ENCODE measurements at places on chromosomes 16 and 17.

DNA sequence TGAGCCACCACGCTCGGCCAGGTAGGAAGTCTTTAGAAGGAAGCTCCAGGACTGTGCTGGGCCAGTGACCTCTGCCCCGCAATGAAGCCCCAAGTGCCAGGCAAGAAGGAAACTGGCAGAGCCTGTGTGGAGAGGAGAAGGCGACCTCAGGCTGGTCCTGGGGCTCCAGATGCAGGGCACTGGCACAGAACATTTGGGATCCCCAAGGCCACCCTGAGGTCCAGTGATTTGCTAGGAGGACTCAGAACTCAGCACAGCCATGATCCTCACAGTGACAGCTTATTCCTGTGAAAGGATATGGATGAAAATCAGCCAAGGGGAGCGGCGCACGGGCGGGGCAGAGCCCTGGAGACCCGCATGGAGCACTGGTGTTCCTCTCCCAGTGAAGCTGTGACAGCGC, 24.1 kb downstream of the MGAT5B start:
- no peak for DNase-seq

DNA sequence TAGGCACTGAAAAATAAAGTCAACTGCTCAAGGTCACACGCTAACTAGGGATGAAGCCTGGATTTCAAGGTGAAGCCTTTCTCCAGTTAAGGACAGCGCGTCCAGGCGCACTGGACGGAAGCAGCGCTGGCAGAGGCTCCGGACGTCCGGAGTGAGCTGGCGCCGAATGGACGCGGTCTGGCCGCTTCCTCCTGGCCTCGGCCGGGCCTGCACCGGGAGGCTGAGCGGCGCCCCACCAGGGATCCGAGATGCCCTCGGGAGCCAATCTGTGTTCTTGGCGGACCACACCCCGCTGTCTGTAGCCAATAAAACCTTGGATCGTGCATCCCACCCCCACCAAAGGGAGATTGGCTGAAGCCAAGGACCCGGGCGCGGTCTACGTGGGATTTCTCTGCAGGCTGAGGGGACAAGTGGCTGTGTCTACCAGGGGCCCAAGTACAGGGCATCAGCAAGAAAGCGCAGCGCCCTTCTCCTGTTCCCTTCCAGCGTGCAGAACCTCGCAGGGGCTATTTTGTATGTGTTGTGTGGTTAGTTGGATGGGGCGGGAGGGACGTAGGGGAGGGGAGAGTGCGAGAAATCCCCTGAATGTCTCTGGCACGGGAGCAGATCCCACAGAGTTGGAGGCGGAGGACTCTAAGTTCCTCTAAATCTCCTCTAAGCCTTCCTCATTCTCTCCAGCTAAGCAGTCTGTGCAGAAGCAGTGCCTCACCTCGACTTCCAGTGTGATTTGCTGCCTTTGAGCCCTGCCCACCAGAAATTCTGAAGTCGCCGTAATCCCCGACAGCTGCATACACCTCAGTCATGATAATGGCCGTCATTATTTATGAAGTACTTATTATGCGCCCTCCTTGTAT, 2.5 kb upstream of the AKAP10 start:
- peak; percentile 22 for DNase-seq

- DNase-seq = no peak
Measured at GRCh38 chr16:51161440-51162195, 10.5 kb upstream of the SALL1 start.

DNA sequence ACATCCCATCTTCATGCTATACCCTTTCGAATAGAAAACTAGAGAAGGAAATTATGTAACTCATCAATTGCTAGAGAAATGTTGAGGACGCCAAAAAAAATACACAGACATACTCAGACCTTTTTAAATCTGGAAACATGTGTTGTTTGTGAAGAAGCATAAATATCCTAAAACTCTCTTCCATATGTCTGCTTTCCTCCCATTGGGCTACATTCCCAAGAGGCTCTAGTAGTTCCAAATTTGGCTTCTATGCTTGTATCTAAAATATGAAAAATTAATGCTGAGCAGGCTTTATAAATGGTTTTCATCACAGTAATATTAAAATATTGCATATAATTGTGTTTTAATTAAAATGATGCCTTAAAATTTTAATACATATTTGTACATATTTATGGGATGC, 297.9 kb upstream of the PSMD7 start:
- DNase-seq = no peak

GRCh38 chr16:79844603-79845002, 244.1 kb upstream of the MAF start:
- no peak for DNase-seq

DNA sequence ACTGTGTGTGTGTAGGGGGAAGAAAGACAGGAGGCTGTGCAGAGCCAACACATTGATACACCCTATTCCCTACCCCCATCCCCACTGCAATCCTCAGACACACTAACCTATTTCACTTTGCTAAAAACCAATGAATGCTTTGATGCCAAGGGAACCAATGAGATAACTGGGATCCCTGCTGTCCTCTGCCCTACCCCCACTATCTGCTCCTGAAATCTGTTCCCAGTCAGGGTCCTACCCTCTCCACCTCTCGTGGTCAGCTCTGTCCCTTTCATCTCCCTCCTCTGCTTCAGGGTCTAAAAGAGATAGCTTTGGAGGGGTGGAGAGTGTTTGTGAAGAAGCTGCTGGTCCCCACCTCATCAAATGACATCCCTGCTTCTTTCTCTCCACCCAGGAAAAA, 19.1 kb upstream of the SP6 start:
- DNase-seq = no peak

DNA sequence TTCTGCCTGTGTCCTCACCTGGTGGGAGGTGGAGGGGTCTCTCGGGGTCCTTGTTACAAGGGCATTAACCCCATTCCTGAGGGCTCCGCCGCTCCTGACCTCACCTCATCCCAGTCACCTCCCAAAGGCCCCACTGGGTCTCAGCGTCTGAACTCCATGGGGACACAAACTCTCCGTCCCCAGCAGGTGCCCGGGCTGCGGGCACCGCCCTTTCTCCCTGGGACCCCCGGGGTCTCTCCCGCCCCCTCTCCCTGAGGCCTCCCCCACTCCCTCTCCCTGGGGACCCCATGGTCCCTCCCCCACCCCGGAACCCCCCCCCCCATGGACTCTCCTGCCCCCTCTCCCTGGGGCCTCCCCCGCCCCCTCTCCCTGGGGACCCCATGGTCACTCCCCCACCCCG, 24.8 kb downstream of the CACNA1H start:
- DNase-seq = no peak

- DNase-seq = peak; percentile 65
Measured at GRCh38 chr16:12067714-12068401, 91.3 kb downstream of the SNX29 start.

- no peak for DNase-seq
Measured at GRCh38 chr16:55385359-55385758, 61.4 kb downstream of the IRX6 start.

DNA sequence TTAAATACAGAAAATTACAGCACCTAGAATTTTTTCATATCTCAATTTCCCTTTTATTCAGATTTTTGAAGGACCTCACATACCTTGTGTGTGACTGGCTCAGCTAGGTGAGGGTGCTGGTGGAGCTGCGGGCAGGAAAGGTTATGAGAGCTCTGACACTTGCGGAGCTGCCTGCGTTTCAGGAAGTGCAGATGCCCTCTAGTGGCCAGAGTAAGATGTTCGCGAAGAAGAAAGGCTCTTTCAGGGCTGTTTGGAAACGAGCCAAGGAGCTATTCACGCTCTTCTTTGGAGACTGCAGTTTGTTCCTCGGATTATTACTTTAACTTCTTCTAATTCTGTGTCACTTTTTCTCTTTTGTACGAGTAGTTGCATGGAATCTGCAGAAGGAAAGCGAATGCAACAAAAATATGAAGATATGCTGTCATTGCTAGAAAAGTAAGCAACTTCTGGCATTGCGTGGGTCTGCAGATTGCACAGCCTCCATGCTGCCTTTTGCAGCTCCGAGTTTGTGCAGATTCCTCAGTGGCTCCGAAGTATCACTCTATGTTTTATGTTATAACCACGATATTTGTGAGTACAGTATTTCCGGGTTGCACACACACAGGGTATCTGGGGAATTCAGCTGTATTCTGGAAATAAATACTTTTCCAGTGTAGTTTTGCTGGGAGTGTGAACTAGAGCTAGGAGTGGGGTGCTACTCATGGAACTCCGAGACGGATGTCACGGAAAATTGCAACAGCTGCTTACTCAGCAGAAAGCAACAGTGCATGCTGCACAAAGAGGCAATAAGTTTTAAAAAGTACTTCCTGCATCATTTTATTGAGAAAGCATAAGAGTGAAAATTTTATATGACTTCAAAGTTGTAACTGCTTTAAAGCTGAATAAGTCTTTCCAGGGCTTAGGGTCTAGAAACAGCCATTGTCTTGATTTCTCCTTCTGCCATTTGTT, 46.3 kb downstream of the DNAH9 start:
- DNase-seq = peak; percentile 43

DNA sequence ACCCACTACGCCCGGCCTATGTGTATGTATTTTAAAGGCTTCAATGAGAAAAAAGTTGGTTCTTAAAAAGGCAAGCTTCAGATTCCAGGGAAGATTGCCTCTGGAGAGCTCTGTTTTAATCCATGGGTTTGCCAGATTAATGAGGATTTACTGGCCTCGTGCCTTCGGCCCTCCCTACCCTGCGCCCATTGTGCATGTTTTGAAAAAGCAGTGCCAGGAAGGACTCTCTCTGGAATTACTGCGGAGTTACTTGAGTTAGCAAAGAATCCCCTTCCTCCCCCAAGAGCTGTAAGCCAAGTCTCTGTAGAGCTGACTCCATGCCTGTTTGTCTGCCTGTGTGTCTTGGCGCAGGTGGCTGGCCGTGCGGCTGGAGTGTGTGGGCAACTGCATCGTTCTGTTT, 98.9 kb downstream of the ABCC6 start:
- no peak for DNase-seq
